ENCODE measurements at places on chromosomes 4 and X.
A peak's percentile ranks its signal among the peaks of the same experiment; 100 is the strongest.

GRCh38 chr4:95095348-95095974 lies 337.7 kb downstream of the BMPR1B start:
- DNase-seq = peak; percentile 73

- DNase-seq = no peak
Measured at GRCh38 chr4:165009493-165010227, 22.1 kb upstream of the TRIM60 start.

- DNase-seq = no peak
Measured at GRCh38 chrX:1391370-1391706, 575 bp downstream of the SLC25A6 start.

DNA sequence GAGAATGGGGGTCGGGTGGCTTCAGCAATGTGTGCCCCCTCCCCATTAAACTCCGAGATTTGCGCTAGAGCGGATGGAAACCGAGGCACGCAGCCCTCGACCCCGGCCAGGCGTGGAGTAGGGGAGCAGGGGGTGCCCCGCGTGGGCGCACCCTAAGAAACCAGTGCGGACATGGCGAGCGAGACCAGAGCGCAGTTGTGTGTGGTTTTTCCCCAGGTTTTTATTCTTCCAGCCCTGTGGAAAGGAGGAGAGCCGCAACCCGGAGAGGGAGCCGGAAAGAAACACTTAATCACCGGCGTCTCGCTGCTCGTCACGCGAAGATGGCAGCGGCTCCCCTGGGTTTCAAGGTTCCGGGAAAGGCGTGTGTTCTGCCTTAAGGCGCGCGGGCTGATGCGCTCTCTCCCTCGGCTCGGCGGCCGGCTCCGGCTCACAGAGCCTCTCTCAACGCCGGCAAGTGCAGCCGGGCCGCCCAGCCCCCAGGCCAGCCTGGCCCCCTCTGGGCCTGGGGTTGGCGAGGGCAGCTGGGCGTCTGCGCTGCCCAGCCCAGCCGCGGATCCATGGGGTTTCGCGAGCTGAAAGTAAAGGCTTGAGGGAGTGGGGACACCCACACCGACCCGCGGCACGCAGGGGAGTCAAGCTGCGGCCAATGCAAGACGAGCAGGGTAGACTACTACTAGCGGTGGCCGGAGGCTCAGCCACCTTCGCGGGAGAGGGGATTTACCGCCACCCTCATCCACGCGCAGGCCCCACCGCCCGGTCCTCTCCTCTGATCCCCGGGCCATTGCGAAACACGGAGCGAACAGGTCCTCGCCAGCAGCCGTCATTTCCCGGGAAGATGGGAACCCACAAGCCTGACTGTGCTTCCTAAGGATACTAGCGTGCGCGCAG lies 74.0 kb upstream of the BCOR start:
- DNase-seq = peak; percentile 43

DNA sequence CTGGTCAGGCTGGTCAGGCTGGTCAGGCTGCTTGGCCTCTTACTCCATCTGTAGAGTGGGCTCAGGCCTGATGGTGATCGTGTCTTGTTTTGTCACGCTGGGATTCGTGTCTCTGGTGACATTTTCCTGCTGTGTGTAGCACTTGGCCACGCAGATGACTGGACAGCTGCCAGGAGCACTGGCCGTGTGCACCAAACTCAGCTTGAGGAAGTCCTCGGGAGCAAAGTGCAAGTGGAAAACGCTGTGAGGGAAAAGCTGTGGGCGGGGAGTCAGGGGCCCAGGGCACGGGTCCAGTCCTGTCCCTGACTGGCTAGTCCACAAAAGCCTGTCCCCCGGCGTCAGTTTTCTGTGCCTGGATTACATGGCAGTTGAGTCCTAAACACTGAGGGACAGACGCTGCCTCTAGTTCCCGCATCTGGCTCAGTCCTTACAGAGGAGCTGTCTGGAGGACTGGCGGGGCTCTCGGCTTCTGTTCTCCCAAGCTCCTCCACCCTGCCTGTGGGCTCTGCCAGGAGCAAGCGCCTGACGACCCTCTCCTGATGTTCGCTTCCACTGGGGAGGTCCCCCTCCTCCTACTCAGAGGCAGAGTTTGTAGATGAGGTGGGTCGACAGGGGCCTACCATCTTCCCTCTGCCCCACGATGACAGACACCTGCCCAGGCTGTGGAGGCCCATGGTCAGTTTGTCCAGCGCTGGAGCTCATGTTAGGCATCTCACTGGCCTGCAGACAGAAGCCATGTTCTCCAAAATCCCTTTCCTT lies 35.9 kb upstream of the GRPEL1 start:
- no peak for DNase-seq
